Renal cortical epithelial cell (primary cell): ENCODE measurements at places on chromosomes 16 and 17.

- DNase-seq = no peak
These were observed 250.8 kb downstream of the C16orf95 start for GRCh38 chr16:87066133-87067002.

DNA sequence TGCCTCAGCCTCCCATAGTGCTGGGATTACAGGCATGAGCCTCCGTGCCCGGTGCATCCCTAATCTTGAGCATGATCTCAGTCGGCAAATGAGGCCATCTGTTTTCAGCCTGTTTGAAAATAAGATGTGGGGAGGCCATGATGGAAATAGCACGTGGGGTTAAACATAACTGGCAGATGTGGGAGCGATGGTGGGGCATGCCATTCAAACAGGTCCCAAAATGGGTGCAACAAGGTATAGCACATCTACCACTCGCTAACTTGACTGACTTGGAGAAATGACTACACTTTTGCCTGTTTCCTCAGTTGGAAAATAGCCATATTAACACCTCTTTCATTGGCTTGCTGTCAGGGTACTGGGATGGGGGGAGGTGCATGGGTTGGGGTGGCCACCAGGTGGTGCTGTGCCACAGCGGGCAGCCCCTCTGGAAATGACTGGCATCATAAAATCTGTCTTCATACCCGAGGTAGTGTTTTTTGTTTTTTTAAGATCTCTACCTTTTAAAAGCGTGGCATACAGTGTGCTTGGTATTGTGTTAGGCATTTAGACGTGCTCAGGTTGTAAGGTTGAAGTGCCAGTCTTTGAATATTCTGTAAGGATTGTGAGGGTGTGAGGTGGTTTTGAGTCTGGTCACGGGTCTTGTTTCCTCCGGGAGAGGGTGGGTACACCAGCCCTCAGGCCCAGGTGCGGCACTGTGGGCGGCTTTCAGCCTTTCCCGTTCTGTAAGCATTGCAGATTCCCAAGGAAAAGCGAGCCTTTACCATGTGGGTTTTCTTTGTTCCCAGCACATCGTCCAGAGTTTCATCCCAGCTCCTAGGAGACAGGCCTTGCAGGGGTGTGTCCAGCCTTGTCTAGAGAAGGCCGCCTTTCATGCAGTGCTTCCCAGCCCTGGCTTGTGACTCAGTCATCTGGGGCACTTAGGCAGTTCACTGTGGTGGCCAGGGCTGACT is 2.9 kb upstream of the TTYH2 start:
- peak; percentile 45 for DNase-seq

DNA sequence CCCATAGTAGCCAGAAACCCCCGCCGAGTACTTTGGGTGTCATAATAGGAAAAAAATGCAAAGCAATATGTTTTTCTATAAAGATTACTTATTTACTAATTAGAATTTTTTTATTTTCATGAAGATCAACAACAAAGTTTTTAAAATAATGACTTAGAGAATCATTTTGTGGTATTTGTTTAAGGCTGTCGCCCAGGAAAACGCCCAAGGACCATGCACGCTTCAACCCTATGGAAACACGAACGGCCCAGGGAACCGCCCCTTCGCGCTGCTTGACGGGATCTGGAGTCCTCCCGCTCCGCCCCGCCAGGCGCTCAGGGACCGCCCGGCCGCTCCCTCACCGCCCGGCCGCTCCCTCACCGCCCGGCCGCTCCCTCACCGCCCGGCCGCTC is 408 bp upstream of the KPNA2 start:
- DNase-seq = no peak

DNA sequence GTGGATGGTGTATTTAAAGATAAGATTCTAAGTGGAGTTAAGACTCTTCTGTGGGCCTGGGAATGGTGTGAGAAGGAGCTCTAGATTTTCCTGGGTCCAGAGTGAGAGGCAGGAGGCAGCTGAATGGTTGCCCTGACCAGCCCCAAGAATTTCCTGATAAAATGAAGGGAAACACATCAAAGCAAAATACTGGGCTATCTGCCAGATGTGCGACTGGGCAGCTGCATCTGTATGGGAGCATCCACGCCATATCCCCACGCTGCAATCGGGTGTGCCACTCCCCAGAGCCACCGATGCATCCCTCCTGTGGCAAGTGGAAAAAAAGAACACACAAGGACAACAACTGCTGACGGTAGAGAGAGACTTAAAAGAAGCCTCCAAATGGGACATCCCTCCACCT is 84.3 kb upstream of the COX10 start:
- no peak for DNase-seq

GRCh38 chr17:39621523-39622379 is 5.0 kb upstream of the PPP1R1B start:
- peak; percentile 52 for DNase-seq

DNA sequence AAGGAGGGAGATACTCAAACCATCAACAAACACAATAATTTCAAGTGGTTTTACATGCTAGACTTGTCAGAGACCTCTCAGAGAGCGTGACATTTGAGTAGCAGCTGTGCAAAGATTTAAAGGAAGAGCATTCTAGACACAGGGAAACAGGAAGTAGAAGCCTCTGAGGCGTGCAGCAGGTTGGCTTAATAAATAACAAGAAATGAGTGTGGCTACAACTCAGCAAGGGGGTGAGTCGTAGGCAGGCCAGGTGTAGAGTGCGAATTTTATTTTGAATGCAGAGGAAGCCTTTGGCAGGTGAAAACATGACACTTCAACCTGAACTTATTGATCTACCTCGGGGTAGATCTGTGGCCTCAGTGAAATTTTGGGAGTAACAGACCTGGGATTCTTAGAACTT is 73.2 kb upstream of the MRTFB start:
- peak; percentile 93 for DNase-seq

DNA sequence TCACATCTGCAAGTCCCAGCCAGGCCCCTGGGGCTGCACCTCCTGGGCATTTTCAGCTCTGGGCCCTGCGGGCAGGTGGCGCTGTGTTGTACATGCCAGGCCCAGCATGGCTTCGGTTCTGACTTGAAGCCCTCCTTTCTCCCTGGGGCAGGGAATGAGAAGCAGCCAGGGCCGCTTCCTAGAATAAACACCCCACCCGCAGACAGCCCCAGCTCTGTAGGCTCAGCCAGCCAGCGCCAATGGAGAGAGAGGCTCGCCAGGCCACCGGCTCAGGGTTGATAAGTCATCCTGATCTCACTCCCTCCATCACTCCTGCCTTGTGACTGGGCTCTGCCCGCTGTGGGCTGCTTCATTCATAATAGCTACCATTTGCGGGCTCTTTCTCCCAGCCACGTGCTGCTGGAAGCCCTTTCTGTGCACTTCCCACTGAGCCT is 6.0 kb upstream of the GLIS2 start:
- DNase-seq = peak; percentile 79

- DNase-seq = peak; percentile 1
These were observed 219.7 kb downstream of the TMEM114 start for GRCh38 chr16:8370374-8371270.

- DNase-seq = peak; percentile 36
These were observed 748 bp downstream of the ATF7IP2 start for GRCh38 chr16:10386517-10387100.

DNA sequence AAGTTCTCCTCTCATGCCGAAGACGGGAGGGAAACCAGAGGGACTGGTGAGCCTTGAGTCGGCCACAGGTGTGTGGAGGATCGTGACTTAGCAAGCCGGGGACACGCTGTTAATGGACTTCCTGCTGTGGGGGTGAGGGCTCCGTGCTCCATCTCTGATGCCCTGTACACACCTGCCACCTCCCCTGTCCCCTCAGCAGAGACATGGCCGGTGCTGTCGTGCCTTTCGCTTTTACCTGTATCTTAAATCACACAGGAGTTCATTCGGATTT is 75.9 kb upstream of the ZNF750 start:
- no peak for DNase-seq

- no peak for DNase-seq
These were observed 36.7 kb downstream of the CCDC57 start for GRCh38 chr17:82175951-82176350.

- no peak for DNase-seq
These were observed 83.9 kb upstream of the FBXO47 start for GRCh38 chr17:39051001-39051585.

DNA sequence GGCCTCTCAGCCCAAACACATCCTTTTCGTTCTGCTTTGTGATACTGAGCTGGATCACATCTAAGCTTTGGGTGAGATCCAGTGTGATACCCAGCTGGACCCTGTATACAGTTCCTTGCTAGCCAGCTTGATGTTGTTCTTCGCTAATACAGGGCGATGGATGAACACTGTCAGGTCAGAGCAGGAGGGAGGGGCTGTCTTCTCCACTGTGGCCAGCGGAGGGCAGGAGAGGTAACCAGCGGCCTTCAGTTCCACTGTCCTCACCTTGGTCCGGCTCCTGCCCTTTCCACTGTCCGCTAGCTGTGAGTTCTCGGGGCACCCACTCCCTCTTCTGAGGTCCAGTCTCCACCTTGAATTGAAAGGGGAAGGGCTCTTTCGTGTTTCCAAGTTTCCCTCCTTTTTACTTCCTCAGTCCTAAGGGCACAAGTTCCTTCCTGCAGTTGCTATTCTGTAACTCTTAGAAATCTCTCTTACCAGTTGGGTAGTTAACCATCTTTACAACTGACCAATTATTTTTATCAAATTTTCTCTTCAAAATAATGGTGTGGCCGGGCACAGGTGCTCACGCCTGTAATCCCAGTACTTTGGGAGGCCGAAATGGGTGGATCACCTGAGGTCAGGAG is 3.0 kb upstream of the ZNF213 start:
- no peak for DNase-seq

GRCh38 chr16:57284952-57285363 is 486 bp upstream of the PLLP start:
- DNase-seq = no peak

GRCh38 chr17:34542700-34543336 is 36.6 kb upstream of the TMEM132E start:
- DNase-seq = no peak

DNA sequence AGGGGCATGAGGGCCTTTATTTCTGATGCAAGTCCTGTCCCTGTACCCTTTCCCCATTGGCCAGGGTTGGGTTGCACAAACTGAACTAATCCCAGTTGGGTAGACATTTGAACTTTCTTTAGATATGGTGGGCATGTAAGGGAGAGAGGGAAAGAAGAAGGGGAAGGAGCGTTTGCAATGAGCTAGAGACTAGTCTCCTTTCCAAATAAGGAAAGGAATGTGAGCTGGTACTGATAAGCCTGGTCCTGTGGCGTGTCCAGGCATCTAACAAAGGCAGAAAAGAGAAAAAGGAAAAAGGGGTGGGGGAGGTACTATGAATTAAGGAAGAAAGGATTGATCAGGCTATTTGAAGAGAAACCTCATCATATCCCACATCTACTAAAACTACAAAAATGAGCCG is 20.3 kb downstream of the CHMP6 start:
- DNase-seq = no peak

- DNase-seq = no peak
These were observed 92.1 kb downstream of the NPIPB11 start for GRCh38 chr16:29314292-29314934.

GRCh38 chr16:59988591-59988990 is 1254.5 kb upstream of the GOT2 start:
- DNase-seq = no peak

GRCh38 chr17:63841350-63842172 is 924 bp downstream of the SMARCD2 start:
- no peak for DNase-seq

DNA sequence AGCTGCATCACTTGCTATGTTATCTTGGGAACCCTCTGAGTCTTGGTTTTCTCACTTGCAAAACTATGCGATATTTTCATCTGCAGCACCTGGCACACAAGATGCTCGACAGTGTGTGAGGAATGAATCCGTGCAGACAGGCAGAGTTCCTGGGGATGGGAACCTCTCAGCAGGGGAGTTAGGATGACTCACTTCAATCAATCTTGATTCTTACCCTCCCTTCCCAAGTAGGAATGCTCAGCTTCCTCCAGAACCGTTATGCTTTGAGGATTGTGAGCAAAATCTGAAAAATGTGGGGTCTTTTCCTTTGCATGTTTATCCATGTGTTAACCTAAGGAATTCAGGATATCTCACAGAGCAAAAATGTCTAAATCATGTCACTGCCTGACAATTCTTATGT is 68.9 kb upstream of the HNF1B start:
- peak; percentile 99 for DNase-seq

DNA sequence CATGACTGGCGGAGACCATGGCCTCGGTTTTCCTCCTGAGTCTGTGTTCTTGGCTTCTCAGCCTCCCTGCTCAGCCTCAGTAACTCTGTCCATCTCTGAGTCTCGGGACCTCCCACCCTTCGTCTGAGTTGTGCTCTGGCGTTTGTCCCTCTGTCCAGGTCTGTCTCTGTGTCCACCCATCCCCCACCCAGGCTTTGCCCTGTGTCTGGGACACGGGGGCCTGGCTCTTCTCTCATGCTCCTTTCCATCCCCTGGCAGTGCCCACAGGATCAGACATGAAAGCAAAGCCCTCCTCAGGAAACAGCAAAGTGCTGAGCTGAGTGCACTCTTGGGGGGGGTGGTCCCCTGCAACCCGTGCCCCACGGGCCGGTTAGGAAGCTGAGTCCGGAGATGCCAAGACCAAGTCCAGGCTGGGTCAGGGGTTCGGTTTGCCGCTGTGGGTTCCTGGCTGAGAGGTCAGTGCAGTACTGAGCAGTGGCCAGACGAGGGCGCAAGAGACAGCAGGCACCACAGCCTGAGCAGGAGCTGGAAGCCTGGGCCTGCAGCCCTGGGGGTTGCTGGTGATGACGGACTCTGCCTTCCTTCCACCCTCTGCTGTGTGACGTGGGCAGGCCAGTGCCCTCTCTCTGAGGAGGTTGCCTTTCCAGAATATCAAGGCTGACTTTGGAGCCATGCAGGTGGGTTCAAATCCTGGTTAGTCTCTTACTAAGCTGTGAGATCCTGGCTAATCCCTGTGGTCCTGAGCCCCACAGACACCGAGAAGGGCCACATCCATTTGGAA is 2.5 kb downstream of the P2RX1 start:
- peak; percentile 36 for DNase-seq

GRCh38 chr17:78026381-78026780 is 67.9 kb downstream of the TNRC6C start:
- no peak for DNase-seq

DNA sequence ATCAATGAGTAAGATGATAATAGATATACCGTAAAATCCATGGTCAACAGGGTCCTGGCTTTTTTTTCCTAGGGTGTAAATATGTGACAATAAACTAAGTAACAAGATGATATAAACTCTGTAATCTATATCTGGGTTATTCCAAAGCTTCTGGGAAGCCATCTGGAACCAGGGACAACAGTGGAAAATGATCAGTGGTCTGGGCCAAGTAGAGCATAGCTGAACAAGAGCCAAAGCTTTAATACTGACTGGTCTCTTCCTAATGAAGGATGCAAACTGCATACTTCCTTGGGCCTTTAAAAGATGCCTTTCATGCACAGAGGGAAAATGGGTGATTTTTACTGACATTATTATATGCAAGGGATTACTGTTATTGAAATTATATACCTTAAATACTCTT is 8.9 kb downstream of the CA10 start:
- DNase-seq = no peak
